GM23338 (cell line): ENCODE measurements at places on chromosomes 5 and 9. TPM values are rescaled to one million over a fixed set of nuclear protein-coding genes. Genes with fewer than 3 reads are reported as not detected.

ARL14EPL gene
- not detected in 2 replicates for total RNA-seq

GRM6 gene
- total RNA-seq: not detected in 2 replicates

LCP2 gene
- 0.35 and 0.38 TPM in 2 replicates for total RNA-seq

ARHGEF28 gene
- 1.0 and 1.3 TPM in 2 replicates for total RNA-seq

PCDHGA3 gene
- 0.90 and 1.2 TPM in 2 replicates for total RNA-seq

SHC3 gene
- 2.5 and 2.9 TPM in 2 replicates for total RNA-seq

PRDM9 gene
- not detected in 2 replicates for total RNA-seq

GDF9 gene
- 0.14 and 0.66 TPM in 2 replicates for total RNA-seq

DNA sequence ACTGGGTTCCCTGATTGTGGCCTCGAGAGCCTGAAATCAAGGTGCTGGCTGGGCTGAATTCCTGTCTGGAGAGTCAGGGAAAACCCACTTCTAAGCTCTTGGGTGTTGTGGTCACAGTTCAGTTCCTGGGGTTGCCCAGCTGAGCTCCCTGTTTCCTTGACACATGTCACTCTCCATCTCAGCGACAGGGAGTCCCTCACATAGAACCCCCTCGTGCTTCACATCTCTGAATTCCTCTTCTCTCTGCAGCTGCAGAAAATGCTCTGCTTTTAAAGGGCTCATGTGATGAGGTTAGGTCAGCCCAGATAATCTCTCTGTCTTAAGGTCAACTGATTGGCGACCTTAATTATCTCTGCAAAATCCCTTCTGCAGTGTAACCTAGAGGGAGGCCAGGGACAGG, 53.5 kb upstream of the NFIL3 start:
- H3K27ac ChIP-seq: no peak overlapping the region
- no peaks in the 10 kb centered on the region for H3K4me1 ChIP-seq
- no peaks in the 10 kb centered on the region for H3K36me3 ChIP-seq
- no peak overlapping the region for H3K4me3 ChIP-seq
- no peak for DNase-seq
- no peaks in the 10 kb centered on the region for H3K27me3 ChIP-seq

- no peak for DNase-seq
- peaks cover 23% of the 10 kb centered on the region for H3K4me1 ChIP-seq
- peak overlapping the region; percentile 65 for H3K4me3 ChIP-seq
- H3K27me3 ChIP-seq: peaks cover 55% of the 10 kb centered on the region
- H3K36me3 ChIP-seq: no peaks in the 10 kb centered on the region
- H3K27ac ChIP-seq: no peak overlapping the region
These were observed 892 bp upstream of the TNC start for GRCh38 chr9:115118879-115119218.

- H3K4me3 ChIP-seq: no peak overlapping the region
- H3K36me3 ChIP-seq: no peaks in the 10 kb centered on the region
- H3K27ac ChIP-seq: no peak overlapping the region
- H3K27me3 ChIP-seq: no peaks in the 10 kb centered on the region
These were observed 66.9 kb upstream of the SV2C start for GRCh38 chr5:76016258-76016657.

- no peak overlapping the region for H3K27ac ChIP-seq
- no peak for DNase-seq
- peaks cover 9% of the 10 kb centered on the region; the same call in 1 of the 2 replicates for H3K36me3 ChIP-seq
- no peaks in the 10 kb centered on the region for H3K27me3 ChIP-seq
These were observed 35.6 kb upstream of the NIM1K start for GRCh38 chr5:43156388-43156787.

DNA sequence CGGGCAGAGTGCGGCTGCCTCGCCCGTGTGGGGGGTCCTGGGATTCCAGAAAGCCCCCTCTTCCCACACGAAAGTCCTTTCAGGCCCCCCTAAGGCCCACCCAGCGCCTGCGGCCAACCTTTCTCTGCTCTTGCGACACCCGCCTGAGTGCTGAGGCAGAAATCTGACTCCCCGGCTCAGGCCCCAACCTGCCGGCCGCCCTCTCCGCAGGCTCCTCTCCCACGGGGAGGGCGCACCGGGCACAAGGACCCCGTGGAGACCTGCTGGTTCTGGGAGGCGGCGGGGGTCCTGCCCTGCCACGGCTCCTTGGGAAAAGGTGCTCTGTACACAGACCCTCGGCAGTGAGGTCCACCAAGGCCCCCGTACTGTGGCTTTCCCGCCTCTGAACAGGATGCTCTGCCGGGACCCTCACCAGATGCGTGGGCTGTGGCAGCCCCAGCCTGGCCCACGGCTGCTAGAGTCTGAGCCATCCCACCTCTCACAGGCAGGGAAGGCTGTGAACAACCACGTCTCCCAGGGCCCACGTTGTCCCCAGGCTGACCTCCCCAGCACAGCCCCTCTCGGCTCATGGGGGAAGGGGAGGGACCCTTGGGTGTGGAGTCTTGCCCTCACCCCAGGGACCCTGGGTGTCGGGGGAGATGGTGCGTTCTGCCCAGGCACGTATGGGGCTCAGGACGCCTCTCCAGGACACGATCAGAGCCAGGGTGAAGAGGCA, 41.5 kb upstream of the EGFL7 start:
- no peak overlapping the region for H3K4me3 ChIP-seq
- no peak for DNase-seq
- H3K4me1 ChIP-seq: no peaks in the 10 kb centered on the region
- H3K27ac ChIP-seq: no peak overlapping the region
